ENCODE measurements at places on chromosomes 5 and 9.

- no peak for DNase-seq
These were observed 233.5 kb downstream of the FRMD3 start for GRCh38 chr9:83304686-83305085.

- no peak for DNase-seq
These were observed 411.0 kb upstream of the WWC1 start for GRCh38 chr5:167880420-167880819.

- no peak for DNase-seq
These were observed 352.1 kb downstream of the GADD45G start for GRCh38 chr9:89956907-89957306.

DNA sequence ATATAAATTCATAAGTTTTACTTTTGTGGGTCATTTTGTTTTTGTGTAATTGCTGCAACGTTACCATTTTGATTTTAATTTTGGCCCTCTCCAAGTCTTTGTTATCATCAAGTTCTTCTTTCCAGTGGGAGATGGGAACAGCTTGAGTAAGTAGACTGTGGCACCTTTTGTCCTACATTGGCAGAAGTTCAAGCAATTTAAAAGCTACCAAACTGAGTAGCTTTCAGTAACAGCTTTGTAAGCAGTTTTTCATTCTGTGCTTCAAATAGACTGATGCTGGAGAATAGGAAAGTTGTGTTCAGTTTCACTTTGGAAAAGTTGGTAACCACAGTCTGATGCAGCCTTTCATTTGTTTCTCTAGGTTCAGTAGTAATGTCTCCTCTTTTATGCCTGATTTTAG is 47.8 kb upstream of the TMED7 start:
- DNase-seq: no peak

DNA sequence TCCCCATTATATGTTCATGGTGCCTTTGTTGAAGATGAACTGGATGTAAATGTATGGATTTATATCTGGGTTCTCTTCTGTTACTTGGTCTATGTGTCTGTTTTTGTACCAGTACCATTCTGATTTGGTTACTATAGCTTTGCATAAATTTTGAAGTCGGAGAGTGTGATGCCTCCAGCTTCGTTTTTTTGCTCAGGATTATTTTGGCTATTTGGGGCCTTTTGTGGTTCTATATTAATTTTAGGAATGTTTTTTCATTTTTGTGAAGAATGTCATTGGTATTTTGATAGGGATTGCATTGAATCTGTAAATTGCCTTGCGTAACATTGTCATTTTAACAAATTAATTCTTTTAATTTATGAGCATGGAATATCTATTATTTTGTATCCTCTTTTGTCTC is 36.6 kb upstream of the ZNF366 start:
- no peak for DNase-seq

- no peak for DNase-seq
These were observed 695 bp upstream of the SNAPC3 start for GRCh38 chr9:15421990-15422371.

GRCh38 chr5:50889790-50890189 is 223.4 kb downstream of the PARP8 start:
- DNase-seq: no peak

- no peak for DNase-seq
These were observed 136.5 kb downstream of the PHF2 start for GRCh38 chr9:93712896-93713295.

Data from kidney epithelial cell (primary cell).